ENCODE measurements at places on chromosomes 5 and 9.
A peak's percentile ranks its signal among the peaks of the same experiment; 100 is the strongest.

DNA sequence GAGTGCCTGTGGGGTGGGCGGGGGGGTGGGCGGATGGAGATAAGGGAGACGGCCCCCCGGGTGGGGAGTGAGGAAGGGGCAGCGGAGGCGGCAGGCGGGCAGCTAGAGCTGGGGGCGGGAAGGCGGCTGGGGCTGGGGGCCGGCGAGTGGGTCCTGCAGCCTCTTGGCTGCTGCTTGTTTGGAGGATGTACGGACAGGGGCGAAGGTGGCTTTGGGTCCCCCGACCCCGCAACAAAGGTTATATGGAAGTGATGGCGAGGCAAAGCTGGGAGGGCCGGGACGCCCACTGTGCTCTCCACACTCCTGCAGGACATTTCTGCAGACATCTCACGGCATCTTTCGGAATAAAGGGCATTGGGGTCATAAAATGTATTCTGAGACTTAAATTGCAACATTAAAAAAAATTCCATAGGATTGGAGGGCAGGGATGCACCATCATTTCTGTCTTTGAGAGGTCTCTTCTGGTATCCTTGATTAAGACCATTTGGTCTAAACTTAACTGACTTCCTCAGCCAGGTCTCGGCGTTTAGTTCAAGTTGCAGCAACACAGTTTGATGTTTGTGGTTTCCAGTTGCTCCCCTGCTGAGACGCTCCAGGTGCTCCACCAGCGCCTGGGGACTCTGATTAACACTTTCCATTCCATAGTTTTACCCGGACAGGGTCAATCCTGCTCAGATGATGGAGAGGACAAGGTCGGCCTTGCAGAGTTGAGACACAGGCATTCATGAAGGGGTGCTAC, 101.6 kb upstream of the SSBP2 start:
- DNase-seq: no peak

DNA sequence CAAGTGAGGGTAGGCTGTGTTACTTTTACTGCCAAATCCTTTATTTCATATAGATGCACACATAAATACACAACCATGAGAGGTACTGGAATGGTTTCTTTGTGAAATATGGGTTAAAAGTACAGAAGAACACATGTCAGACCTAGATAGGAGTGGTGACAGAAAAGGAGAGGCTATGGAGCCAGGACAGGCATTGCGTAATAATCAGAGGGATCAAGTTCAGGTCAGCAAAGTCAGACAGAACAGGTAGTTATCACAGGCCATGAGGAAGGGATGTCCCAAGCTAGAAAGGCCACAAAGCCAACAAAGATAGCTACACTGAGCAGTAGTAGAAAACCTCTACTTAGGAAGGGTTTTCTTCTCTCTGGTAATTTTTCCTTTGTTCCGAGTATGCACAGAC, 272.6 kb downstream of the KCNN2 start:
- DNase-seq: no peak

- no peak for DNase-seq
Observed at GRCh38 chr5:139543423-139543991, 17.6 kb upstream of the UBE2D2 start.

- DNase-seq: no peak
Observed at GRCh38 chr9:68705531-68706362, 707 bp downstream of the PIP5K1B start.

DNA sequence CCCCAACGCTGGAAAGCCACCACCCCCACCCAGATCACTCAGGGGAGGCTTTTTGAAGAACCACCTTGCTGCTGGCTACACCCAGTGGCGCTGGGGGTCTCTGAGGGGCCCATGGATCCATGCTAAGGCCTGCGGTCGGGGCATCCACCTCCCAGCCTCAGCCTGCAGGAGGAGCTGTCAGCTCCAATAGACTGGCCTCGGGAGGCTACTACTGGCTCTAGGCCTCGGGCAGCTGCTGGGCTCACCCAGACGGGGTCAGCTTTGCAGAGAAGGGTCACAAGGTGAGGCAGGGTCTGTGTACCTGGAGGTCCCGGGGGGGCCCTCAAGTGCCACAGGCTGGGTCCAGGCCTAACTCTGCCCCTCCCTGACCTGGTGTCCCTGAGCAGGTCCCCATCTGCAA, 193.7 kb downstream of the OLFM1 start:
- no peak for DNase-seq

DNA sequence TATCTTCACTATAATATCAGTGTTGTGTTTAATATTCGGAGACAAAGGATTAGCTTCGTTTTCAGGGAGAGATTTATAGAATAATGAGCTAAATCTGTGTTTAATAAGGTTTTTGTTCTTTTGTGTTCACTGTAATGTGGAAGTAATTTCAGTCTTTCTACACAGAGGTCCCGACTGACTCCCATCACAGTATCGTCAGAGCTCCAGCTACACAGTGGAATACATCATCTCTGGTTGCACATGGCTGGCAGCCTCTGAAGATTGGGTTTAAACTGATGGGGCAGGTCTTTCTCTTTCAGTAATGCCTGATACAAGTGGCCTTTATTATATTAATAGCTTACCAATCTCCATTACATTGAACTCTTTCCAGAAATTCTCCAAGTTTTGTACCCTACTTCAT, 736.7 kb upstream of the RIOK2 start:
- DNase-seq: no peak

DNA sequence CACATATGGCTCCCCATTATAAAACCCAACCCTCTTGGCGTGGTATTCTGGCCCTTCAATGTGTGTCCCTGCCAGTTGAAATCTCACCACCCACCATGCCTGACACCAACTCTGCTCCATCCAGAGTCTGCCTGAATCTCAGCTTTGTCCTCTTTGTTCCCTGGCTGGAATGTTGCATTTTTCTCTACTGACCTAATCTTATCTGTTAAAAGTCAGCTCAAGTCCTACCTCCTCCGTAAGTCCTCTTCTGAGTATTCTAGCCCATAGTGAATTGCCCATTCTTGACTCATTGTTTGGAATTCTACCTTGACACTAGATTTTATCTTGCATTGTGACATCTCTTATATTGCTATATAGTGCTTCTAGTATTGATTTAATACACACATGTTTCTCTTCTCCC, 207.1 kb upstream of the VLDLR start:
- DNase-seq: no peak

- no peak for DNase-seq
Observed at GRCh38 chr5:176916337-176916736, 17.2 kb upstream of the HK3 start.

DNA sequence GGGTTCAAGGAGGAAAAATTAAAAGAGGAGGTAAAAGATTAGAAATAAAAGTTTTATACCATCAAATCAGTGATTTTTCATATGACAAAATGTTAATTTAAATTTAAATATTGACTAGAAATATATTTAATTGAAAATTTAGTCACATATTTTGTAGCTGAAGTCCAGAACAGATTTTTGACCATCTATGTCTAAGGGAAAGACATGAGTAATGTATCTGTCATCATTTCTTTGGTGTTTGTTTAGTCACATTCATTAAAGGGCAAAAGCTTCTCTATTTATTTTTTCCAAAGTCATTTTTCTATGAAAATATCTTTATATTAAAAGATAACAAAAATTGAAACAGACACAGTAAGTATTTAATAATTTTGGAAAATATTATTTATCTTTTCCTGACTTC, 252.0 kb upstream of the ISL1 start:
- no peak for DNase-seq

DNA sequence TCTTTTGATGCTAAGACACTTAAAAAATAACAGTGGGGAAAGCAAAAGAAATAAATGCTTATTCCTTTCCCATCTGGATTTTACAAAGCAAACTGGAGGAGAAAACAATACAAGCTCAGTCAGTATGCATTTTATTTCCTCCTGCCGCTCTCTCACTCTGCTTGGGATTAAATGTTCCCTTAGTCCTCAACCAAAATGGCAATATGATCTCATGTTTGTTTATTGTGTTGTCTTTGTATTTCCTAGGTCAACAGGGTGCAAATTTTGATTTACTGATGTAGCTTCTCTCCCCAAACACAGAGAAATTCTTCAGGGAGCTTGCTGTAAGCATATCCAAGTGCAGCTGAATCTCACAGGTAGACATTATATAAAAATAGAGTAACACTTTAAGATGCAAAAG, 92.1 kb upstream of the ERBIN start:
- DNase-seq: peak; percentile 13

DNA sequence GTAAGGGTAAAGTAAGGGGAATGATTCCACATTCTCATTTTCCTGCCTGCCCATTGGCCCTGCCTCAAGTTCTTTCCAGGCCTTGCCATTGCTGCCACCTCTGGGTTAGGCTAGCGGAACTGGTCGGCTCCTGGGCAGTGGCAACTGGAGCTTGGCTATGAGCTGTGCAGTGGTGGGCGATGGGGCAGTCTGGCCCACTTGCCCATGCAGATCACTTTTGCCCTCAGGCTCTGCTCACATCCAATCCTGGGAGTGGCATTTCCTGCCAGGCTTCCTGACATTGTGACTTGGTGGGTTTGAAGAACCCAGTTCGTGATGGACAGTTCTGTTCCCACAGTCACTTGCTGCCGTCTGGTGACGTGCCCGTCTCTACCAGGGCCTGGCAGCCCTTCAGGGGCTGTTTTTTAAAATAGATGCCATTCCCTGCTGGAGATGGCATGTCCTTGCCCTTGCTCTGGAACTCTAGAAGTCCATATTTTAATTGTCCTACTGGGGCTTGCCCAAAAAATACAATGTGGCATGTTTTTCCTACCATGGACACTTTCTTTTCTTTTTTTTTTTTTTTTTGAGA, 86.1 kb downstream of the FGF18 start:
- no peak for DNase-seq

- no peak for DNase-seq
Observed at GRCh38 chr5:141521244-141521781, 32.4 kb downstream of the PCDHGC5 start.

- no peak for DNase-seq
Observed at GRCh38 chr5:171739271-171739670, 46.3 kb upstream of the SMIM23 start.

DNA sequence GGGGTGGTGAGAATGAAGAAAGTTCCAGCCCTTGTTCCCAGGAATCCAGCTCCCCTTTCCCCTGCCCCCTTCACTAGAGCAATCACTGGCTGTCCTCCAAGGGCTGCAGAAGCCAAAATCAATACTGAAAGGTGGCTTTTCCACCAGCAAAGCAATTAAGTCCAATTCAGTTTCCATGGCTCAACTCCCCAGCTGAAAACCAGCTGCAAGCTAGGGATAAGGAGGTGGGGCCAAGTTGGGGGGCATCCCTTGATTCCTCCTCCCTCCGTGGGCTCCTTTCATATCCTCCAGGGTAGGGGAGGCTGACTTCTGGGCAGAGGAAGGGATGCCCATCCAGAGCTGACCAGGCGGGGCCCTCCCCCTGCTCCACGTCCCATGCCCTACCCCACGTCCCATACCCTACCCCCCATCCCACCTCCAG, 22.7 kb downstream of the CAMK2A start:
- DNase-seq: no peak

- no peak for DNase-seq
Observed at GRCh38 chr9:136233411-136233810, 12.2 kb downstream of the QSOX2 start.

DNA sequence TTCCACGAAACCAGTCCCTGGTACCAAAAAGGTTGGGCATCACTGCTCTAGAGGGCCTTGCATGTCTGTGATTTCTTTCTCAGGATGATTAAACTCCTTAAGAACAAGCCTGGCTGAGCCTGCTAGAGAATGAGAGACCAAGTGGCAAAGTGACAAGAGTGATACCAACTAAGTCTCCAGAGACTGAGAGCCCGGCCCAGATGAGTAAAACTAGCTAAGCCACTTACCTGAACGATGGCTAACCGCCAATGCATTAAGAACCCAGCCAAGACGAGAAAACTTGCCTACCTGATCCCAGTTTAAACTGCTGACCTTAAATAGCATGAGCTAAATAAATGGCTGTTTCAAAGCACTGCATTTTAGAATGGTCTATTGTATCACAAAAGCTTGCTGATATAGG, 5.6 kb upstream of the CCDC152 start:
- no peak for DNase-seq

DNA sequence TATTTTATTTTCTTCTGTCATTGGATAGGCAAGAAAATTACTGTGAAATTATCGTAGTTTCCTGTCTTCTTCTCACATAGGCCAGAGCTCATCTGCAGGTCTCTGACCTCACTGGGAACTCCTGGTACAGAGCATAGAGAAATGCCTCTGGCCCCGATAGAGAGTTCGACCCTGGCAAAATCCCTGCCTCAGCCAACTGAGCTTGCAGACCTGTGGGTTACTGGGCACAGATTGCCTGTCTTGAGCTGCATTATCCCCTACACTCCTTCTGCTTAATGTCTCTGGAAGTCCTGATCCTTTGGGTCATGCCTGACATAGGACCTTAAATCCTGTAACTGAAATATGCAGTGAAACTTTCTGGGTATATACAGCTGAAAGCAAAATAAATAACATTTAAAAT, 439.3 kb upstream of the CTNND2 start:
- no peak for DNase-seq

DNA sequence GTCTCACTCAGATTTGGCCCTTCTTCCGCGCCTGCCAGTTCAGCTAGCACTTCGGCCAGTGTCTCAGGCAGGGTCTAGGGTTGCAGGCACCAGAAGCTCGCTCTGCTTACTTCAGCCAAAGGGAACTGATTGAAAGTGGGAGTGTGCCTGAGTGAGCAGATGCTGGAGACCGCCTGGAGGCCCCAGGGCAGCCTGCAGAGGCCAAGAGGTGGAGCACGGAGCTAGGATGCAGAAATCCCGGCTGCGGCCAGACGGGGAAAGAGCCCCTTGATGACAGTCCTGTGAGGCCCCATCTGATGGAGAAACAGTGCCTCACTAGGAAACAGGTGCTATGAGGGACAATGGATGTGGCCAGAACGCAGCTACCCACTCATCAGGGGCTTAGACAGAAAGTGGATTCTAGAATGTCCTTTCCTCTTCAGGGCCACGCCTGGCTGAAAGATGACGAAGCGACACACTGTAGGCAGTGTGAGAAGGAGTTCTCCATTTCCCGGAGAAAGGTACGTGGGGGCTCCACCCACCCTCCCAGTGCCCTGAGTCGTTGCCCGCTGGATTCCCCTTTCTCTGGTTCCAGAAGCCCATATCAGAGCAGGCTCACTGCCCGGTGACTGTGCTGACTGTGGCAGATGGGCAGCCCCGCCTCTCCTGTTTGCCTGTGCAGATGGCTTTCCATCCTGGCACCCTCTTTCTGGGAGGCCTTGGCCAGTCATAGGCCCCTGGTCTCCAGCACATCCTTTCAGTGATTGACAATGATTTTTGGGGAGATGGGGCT, 16.1 kb downstream of the HNRNPH1 start:
- no peak for DNase-seq

GRCh38 chr5:139574641-139575312, 13.6 kb downstream of the UBE2D2 start:
- DNase-seq: peak; percentile 56

DNA sequence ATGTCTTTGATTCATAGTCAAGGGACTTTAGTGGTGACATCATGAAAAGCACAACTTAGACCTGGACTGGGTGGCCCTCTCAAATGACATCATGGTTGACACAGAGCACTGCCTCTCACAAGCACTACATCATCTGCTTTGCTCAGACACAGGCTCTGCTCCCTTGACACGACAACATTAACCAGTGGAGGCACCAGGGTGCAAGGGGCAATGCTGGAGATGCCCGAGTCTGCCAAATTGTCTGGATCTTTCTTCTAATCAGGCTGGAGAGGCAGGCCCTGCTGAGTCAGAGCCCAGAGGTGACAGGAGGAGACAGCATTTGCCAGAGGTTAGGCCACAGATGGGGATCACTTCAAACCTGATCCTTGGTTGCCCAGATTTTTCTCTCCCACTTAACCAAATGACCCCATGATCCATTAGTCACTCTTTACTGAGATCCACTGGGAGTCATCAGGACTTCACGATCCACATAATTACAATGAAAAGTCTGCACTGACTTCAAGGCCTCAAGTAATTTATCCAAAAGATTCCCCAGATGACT, 174.4 kb downstream of the SLIT3 start:
- DNase-seq: no peak

- DNase-seq: no peak
Observed at GRCh38 chr9:76652894-76653293, 111.3 kb upstream of the PCA3 start.

Measured in spinal cord (tissue), 10 donors.